ENCODE measurements at places on chromosomes 4 and X.

GRCh38 chrX:41971346-41971745 is 48.0 kb upstream of the CASK start:
- no peak for DNase-seq

DNA sequence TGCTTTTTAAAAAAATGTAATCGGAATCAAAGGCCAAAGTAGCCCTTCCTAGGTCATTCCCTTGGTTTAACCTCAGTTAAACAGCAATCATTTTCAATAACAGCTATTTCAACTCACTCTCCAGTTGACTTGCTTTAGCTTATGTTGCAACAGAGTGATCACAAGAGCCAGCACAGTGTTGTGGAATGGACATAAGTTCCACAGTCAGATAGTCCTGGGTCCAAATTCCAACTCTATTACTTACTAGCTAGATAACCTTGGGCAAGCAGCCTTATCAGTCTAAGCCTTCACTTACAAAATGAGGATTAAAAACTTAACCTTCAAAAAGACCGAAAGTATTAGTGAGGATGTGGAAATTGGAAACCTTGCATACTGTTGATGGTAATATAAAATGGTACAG is 9.2 kb upstream of the GPC3 start:
- DNase-seq, result no peak

GRCh38 chr4:174580597-174580996 is 58.3 kb upstream of the HPGD start:
- DNase-seq, result peak; percentile 42

DNA sequence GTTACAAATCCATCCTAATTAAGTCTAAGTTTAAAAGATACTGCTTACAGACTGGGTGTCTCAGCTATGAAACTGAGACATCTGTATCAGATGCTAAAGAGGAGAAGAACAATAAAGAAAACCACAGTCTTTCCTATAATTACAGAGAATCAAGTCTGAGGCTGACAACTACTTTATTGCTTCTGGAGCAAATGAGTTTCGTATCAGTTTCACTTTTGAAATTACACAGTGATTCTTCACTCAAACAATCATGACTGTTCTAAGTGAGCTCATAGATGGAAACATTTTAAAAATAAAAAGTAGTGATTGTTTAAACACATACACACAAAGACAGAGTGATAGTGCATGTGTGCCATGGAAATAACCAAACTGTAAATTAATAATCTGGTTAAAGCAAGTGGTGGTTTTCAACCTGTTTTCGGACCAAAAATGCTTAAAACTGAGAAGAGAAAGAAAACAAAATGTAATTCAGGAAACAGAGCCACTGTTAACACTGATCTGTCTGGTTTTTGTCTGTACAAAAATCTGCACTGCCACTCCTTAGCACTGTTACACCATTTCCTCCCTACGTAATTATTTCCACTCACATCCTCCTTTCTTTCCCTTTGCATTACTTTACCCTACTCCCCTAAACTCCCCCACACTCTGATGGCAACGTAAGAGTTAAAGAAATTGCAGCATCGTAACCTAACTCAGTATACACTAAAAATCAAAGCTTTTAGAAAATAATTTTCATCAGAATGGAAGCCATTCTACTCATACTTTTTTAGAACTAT is 12.5 kb downstream of the RFC1 start:
- peak; percentile 54 for DNase-seq

- no peak for DNase-seq
These were observed 119.2 kb upstream of the MAB21L2 start for GRCh38 chr4:150462743-150463142.

DNA sequence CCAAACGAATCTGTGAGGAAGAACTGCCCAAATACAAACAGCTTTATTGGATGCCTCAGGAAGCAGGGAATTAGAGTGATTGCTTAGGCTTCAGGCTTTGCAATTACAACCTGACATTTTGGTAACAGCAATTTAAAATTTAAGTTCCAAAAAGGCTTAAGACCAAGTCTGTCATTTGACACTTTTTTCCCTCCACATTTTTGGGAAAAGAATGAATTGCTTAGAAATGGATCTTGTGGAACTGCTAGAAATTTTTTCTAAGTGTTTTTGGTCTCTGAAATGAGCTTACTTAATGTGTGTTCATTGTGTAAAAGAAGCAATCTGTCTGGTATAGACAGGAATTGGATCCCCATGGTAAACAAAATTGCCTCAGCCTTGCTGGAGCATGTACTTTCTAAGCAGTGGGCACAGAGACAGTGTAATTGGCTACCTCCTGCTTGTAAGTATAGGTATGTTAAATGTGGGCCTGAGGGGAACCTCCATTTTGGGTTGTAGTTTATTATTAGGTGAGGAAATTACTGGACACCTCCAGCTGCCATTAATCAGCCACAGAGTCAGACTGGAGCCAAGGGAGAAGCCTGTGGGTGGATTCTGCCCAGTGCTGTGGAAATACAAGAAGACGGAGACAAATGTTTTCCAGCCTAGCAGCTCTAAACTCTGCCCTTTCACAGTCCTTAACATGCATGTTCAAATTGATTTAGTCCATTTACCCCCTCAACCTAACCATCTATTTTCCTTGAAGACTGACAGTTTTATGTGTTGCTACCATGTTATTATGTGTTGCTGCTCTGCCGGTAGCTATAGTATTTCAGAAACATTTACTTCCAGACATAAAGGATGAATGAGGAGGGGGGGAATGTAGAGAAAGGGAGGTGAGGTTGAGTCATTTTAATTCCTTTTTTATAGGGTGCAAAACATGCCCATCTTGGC is 473.0 kb downstream of the SPRY1 start:
- DNase-seq, result no peak

DNA sequence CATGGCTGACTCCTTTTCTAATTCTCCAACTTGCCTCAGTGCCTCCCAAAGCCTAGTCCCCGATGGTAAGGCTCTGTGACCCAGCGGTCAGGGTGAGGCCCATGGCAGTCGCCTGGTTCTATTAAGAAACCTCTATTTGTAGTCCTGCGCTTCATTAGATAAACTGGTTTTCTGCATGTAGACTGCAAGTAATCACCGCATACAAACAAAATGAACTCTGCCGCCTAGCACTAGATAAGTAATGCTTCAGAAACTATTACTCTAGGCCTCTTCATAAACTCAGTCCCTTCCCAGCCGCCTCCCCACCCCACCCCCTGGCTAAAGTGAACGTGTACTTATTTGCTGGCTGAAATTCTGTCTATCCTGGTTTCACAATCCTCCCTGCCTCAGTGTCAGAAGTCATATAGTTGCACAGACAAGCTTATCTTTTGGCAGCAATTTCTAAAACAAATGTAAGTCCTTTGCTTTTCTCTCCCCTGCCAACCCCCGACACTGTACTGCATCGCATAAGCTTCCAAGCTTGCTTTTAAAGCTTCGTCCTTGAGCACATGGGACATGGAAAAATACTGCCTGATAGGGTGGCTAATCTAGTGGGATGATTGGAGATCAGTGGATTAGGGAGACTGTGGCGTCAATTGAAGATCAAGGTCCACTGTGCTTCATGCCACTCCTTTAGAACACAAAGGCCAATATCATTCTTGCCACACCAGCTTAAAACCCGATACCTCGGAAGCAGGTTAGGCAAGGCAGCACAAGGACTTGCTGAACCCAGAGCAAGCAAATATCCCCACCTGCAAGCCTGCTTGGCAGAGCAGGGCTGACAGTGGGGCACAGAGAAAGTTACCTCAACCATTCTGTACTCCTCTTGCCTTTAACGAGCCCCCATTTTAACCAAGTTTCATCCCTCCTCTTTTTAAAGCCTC is 125.8 kb downstream of the IRF2 start:
- peak; percentile 21 for DNase-seq

- peak; percentile 27 for DNase-seq
These were observed 57.1 kb upstream of the ATXN3L start for GRCh38 chrX:13376857-13377549.

- DNase-seq, result no peak
These were observed 2.7 kb downstream of the N4BP2 start for GRCh38 chr4:40059362-40059761.

DNA sequence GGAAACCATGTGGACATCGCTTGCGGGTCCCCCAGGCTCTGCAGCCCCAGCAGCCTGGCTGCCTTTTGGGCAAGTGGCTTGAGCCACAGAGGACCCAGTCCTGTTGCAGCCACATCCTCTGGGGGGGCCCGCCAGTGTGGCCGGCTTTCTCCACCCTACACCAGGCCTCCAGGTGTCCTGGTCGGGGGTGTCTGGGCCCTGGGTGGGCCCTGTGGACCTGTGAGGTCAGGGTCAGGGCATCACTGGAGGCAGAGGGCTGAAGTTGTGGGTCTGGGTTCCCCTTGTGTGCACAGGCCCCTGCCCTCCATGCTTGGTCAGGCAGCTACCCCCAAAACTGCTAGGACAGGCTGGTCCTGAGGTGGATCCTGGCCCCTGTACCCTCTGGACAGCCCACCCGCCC is 3.3 kb upstream of the MSANTD1 start:
- no peak for DNase-seq

DNA sequence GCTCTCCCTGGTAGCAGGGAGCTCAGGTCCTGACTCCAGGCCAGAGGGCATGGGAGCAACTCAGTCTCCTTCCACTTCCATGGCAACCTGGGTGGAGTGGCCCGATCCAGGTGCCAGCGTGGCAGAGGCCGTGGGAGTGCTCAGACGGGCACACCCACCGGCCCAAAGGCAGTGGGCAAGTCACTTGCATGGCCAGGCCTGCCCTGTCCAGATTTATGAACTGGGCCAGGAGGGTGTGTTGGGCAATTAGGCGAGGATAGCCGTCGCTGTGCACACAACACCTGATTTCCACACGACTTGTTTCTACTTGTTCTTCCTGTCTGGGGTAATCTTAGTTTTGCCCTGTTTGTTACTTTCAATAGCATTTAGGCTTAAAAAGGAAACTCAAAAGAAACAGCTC is 55.5 kb upstream of the NYX start:
- DNase-seq, result no peak

DNA sequence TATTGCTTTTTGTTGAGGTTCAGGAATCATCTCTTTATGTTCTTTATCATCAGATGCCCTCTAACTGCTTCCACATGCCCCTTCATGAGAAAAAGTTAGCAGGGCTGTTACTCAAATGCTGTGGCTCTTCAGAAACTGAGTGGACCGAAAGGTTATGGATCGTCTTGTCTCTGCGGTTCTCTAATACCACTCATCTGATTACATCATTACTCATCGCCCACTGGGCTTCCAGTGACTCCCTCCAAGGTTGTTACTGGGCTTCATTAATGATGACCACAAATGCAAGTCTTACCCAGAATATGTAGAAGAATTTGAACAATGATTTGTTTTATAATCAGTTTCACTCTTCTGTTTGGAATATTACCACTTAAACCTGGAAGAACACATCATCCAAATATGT is 67.7 kb downstream of the RWDD4 start:
- no peak for DNase-seq

- peak; percentile 12 for DNase-seq
These were observed 32.1 kb upstream of the VEGFD start for GRCh38 chrX:15416133-15416993.

GRCh38 chr4:174023641-174024040 is 259.8 kb downstream of the FBXO8 start:
- DNase-seq, result no peak

DNA sequence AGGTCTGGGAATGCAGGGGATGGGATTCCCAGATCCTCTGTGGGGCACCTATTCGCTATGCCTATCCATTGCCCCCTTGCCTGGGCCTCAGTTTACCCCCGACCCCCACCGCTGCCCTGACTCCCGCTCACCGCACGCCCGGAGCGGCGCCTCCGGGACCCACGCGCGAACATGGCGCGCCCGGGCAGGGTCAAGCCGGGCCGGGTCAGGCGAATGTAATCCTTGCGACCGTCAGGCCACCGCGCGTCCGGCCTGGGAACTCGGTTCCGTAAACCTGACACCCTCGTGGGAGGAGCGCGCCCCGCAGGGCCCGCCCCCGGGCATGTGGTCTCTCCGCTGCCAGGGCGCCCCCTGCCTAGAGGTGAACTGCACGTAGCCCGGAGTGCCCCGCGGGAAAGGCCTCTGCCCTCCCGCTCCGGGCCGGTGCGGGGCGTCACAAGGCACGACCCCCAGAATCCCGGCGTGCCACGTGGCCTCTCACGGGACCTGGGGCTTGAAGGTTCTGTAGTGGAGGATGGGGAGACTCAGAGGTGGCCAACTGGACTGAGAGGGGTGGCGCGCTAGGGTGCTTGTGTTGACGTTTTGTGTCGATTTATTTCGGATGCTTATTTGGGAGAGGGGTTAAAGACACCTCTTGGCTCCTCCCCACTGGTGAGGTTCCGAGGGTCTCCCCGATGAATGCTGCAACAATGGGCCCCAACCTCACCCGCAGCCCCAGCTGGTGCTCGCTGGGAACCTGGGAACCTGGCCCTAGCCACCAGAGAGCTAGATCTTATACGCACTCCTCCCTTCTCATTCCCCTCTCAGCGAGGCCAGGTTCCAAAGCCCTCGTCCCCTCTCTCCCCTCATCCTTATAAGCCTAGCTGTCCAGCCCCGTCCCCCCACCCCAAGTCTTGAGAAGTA is at the start of gene PRICKLE3:
Gene PRICKLE3 (minus strand): TSS at position 249 of the 903 bp plus-strand sequence. CDS start 76 bp downstream, at position 173.
- DNase-seq, result peak; percentile 84

- no peak for DNase-seq
These were observed 36.3 kb upstream of the RBPJ start for GRCh38 chr4:26284536-26284935.

- no peak for DNase-seq
These were observed 67.3 kb downstream of the GLUD2 start for GRCh38 chrX:121114691-121115090.

DNA sequence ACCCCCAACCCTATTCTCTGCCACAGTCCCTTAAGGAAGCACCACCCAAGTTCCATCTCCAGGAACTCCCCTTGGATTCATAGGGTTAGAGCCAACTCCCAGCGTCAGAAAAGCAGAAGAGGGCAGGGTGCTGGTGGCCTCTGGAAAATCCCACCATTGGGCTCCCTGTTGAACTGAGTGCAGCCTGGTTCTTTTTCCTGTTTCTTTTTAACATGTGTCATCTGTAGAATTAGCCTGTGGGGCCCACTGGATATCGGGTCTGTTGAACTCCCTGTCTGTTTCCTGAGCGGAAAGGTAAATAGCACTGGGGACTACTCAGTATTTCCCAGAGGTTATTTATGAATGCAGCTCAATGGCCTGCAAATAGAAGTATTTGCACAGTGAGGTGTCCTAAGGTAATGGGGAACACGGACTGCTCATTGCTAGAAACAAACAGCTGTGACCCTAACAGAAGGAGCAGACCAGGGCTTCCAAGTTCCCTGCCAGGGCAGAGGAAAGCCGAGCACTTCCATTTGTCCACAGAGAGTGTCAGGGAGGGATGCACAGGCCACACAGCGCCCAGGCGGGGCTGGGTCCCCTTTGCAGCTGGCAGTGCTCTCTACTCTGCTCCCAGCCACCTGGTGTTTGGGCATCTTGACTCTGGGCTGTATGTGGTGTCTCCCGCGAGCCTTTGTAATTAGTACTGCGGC is 102.6 kb downstream of the FHDC1 start:
- DNase-seq, result no peak

DNA sequence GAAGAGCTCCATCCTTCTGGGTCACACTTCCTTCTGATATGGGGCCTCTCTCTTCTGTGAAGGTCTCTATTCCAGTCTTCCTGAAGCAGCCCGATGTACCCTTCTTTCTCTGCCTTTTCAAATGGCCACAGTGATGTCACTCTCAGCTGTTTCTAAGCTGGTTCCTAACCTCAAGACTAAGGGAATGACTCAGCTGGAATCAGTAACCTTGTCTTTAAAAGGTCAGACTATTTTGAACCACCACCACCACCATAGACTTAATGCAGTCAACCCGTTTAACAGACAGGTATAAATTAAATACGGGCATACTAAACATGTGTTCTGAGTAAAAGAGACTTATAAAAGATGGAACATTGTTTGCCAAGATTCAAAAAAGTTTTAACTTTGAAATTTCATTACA is 121.0 kb downstream of the PPA2 start:
- DNase-seq, result peak; percentile 14

Data from hematopoietic multipotent progenitor cell treated with erythropoietin and hydrocortisone succinate and interleukin-3 and kit ligand, for 6 days (in vitro differentiated cells).